ENCODE measurements at places on chromosomes 2 and 18. TPM values are rescaled to one million over a fixed set of nuclear protein-coding genes. Genes with fewer than 3 reads are reported as not detected.

DNA sequence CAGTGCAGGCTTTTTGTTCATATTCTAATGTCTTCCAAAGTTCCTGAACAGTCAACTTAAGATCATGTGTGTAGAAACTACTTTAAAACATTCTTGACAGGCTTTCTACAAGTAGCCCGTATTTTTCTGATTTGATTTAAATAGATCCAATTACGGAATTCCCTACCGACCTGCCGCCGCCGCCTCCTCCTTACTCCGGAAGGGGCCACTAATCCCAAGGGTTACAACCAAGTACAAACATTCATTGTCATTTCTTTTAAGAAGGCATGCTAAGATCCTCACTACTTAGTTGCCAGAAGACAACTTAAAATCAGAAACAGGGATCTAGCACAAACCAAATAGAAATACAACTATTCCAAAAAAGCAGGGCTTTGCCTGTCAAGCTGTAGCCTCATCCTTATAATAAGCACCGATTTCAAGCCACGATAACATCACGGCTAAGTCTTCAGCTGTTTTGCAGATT lies 784 bp downstream of the WDR33 start:
- no peak for DNase-seq

- DNase-seq: no peak
Observed at GRCh38 chr2:27973592-27973991, 83.1 kb downstream of the BABAM2 start.

TTC39C gene
- total RNA-seq: 24.8 TPM

ARPC2 gene
- 187 TPM for total RNA-seq

DNA sequence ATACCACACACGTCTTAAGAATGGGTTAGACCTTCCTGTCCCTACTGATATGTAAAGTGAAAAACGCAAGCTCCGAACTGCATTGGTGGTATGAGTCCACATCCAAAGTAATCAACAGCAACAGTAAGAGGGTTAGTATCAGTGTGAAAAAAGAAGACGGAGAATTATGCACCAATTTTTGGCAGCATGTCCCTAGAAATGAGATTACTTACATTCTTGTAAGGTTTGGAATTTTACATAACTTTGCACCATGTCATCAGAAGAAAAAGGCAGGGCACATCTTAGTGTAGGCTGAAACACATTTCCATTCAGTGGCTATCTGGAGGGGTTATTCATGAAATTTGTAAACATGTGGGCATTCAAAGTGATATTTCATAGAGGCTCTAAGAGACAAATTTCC lies 88.2 kb downstream of the LONRF2 start:
- DNase-seq: no peak

DNA sequence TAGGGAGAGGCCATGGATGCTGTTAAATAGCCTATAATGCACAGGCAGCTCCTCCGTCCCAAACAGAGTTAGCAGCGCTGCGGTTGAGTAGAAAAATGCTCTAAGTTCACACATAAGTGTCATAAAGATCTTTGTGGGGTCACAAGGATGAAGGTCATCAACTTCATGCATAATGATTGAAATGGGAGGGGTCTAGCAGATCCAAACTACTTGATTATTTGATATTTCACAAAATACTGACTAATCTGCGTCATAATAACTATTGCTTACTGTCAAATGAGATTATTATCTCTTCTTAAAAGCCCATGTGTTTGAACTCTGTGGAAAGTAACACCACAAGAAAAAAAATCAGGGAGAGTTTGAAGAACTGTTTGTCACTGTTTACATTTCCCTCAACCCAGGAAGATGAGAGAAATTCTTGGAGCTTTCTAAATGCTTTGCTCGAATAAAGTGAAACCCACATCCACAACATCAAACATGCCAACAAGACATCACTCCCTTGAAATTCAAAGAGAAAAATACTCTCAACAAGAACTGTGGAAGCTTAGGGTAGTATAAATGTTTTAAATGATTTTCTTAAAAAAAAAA lies 50.5 kb upstream of the CREB1 start:
- DNase-seq: no peak
